ENCODE measurements at places on chromosomes 4 and X.

GRCh38 chr4:168859888-168860694 lies 150.0 kb downstream of the CBR4 start:
- peak; percentile 70 for ATAC-seq

- no peak for ATAC-seq
These were observed 35.4 kb downstream of the CEP44 start for GRCh38 chr4:174318829-174319764.

GRCh38 chrX:16136080-16136479 lies 12.7 kb downstream of the GRPR start:
- ATAC-seq, result no peak

DNA sequence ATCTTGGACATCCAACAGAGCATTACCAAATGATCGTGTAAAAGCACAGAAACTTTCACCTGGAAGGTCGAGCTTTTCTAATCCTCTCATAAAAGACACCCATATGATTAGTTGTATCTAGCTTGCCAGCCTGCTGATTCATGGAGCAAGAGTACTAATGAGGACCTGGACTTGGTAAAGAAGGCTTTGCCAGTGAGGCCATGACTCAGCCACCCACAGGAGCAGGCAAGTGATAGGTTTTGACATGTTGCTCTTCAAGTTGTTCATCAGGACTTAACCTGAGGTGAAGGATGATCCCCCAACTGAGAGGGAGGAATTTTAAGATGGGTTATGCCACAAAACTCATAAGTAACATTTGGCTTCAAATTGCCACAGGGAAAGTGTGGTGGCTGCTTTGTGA lies 24.7 kb upstream of the EPGN start:
- no peak for ATAC-seq

DNA sequence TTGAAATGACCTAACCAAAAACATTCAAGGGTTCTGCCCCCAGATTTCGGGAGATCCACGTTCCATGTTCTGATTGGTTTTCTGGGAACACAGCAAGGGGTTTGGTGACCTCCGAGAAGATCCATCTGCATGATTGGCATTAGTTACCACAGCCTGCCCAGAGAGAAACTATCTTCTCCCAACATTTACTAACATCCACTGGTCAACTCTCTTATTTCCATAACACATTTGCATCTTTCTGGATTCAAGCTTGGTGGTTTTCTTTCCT lies 15.6 kb downstream of the SHOX start:
- ATAC-seq, result no peak

DNA sequence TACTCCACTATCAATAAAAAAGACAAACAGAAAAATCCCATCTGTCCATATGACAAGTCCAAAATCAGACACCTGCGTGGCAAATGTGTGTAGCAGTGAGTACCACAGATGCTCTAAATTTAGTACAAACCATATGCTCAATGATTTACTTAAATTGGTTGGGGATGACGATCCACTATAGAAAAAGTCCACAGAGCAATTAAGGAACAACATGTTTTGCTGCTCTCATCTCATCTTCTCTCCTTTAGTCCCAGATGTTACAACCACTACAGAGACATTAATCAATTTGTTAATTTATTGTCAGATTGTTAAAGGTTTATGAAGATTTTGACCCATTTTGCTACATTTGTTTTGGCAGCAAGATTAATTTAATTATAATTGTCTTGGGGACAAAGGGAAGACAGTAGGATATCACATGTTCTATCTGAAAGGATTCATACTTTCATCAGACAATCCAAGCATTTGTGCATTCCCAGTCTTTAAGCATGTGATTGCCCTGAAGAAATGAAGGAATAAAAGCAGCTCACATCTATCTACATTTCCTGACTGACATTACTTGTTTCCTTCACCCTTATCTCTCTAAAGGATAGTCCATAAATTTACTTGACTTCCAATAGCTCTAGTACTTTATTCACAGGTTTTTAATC lies 2268.1 kb downstream of the PCDH7 start:
- ATAC-seq, result no peak

DNA sequence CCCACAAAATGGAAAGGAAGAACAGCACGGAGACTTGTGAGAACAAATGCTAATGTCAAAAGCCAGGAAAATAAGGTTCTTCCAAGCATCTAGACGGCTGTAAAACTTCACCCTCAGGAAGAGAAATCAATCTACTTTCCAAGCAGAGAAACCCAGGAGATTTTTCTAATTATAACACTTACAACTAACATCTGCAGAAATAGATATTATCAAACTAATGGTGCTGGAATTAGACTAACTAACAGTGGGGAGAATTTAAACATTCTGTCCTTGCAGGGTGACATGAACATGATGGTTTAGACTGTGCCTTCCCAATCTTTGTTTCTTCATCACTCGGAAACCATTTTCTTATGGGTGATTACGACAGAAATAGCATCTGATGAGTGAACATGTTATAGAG lies 40.3 kb downstream of the SOD3 start:
- ATAC-seq, result no peak

DNA sequence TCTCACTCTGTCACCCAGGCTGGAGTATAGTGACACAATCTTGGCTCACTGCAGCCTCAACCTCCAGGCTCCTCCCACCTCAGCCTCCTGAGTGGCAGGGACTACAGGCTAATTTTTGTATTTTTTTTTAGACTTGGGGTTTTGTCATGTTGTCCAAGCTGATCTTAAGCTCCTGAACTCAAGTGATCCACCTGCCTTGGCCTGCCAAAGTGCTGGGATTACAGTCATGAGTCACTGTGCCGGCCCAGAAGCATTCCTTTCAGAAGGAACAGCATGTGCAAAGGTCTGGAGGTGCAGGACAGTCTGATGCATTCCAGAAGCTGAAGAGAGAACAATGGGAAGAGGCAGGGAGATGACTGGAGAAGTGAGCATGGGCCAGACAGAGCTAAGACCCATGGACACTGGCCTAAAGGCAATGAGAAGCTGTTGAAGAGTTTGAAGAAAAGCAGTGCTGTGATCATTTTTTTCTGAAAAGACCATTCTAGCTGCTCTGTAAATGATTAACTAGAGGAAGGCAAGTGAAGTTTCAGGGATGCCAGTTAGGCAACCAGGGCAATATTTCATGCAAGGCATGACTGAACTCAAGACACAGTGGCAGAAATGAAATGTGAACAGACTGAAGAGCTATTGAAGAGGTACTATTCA lies 43.2 kb downstream of the MANBA start:
- ATAC-seq, result no peak

DNA sequence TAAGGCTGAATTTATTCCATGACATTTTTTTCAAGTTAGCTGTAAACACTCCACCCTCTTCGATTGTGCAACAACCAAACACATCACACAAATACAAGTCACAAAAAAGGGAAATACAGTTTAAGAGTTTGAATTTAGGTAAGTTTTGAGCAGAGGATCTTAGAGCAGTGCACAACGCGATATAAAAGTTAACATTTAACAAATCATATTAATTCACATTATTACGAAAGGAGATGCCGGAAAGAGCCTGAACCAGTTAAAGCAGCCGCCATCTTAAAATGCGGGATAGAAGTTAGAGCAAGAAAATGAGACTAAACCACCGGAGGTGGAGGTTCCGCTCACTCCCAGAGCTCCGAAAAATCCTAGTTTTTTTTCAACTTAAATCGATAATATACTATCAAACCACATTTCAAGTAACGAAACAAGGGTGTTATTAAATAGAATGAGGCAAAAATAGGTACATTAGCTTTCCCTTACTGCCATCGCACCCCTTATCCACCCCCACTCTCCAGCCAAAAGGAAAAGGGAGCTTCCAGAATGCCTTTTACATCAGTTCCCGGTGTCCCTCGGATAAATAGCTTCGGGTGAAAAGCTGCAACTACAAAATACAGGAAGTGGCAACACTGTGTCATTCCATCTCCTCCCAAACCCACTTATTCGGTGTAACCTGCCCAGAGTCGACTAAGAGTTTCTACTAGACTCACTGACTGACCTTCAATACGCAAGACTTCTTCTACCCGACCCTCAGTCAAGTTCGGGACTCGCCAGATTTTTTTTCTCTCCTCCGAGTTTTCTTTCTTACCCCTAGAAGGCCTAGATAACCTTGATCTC lies 1.9 kb downstream of the UBE2D3 start:
- no peak for ATAC-seq

DNA sequence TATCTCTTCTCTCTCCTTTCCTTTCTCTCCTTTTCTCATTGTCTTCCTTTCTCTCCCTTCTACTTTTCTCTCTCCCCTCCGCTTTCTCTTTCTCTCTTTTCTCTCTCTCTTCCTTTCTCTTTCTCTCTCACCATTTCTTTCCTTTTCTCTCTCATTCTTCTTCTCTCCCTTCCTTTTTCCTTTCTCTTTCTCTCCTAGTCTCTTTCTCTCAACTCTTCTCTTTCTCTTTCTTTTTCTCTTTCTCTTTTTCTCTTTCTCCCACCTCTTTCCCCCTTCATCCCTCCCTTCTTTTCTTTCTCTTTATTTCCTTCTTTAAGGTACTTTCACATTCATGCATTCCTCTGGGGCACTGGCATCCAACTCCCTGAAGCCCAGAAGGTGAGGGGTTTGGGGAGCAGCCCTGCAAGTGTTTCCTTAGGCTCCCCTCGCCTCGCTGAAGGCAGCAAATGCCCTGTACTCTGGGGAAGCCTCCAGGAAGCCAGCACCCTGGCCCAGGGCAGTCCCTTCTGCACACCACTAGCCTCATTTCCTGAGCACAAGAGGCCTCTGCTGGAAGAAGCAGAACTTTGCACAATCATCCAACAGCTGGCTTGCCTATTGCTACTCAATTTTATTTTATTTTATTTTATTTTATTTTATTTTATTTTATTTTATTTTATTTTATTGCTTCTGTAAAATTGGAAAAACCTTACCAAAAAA lies 124.2 kb downstream of the NFKB1 start:
- peak; percentile 88 for ATAC-seq

DNA sequence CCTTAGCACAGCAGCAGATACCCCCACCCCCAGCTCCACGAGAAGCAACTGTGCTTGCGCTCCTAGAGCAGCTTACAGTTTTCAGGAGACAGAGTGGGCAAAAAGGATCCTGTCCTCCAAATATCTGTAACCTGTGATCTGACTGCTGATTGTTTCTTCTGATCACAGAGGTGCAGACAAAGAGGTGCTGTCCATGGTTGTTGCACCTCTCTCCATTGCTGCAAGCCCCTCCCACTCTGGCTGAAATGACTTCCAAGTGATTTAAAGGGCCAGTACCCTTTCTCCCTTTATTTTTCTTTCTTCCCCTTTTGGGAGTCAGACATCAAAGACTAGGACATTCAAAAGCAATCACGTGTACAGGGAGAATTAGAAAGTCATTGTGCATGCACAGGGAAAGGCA lies 205.3 kb upstream of the GEMIN8 start:
- no peak for ATAC-seq

- no peak for ATAC-seq
These were observed 5.2 kb upstream of the PGRMC1 start for GRCh38 chrX:119230850-119231249.

DNA sequence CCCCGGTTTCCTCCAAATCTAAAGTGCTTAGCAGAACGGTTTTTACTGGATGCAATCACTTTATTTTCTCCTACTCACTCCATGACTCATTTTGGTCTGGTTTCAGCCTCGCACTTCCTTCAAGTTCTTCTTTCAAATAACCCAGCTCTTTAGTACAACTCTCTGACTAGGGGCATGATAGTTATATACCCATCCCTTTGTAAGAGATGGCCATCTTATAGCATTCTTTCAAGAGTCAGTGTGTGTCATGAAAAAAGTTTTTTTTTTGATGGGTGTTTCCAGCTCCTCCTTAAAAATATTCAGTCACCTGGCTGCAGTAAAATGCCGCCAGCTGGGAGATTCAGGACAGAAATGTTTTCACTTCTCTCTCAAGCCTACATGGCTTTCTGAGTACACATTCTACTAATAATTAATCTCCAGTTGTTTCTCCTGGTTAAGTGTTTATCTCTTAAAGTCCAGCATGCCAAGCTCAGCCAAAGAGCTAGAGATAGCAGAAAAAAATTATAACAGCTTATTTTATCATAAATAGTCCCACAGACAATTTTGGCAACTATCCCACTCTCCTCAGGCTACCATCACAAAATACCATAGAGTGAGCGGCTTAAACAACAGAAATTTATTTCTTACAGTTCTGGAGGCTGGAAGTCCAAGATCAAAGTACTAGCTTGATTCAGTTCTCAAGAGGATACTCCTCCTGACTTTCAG lies 139.3 kb downstream of the GASK1B start:
- no peak for ATAC-seq

DNA sequence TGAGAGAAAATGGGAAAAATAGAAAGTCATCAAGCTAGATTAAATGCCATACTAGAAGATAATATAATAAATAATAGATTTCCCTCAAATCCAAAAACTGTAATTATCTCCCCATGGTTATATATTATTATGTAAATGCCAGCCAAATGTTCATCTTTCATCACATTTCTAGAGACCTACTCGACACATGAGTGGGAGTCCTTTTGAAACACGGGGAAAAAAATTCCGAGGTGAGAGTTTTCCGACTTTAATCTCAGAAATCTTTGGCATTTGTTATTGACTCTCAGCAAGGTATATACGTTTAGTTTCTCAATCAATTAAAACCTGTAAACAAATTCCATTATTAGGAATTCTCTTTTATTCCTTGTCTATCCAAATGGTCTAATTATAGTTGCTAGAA lies 465.4 kb upstream of the SMIM31 start:
- no peak for ATAC-seq

- no peak for ATAC-seq
These were observed 230.9 kb upstream of the AFF2 start for GRCh38 chrX:148269513-148269912.

DNA sequence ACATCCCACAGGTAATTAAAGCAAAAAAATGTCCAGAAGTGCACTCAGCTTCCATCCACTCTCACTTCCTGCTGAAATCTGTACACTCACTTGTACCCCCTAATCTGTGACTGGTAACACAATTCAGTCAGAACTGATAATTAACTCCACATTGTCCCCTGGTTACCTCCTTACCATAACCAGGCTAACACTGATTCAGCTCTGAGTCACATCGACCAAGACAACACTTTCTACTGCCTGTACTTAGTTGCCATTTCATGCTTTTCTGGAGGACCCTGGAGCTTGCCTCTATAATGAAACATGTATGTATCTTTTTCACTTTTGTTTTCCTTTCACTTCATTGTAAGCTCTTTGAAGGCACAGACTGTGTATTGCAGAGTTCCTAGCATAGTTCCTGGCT lies 130.9 kb upstream of the GABRG1 start:
- no peak for ATAC-seq

- ATAC-seq, result peak; percentile 87
These were observed 45.0 kb downstream of the TET2 start for GRCh38 chr4:105191621-105192210.

GRCh38 chrX:9903146-9903545 lies 64.0 kb upstream of the CLDN34 start:
- ATAC-seq, result no peak

- ATAC-seq, result no peak
These were observed 264.0 kb upstream of the SLIT2 start for GRCh38 chr4:19987746-19988145.

- ATAC-seq, result no peak
These were observed 2.8 kb downstream of the ACSL1 start for GRCh38 chr4:184823014-184823413.

GRCh38 chrX:101530944-101531343 lies 19.4 kb upstream of the ARMCX1 start:
- ATAC-seq, result no peak

All from stimulated activated memory B cell treated with anti-CD40 and anti-IgM and Interleukin-4, amounts not matched to agents 10 μg/mL and 1 μg/mL and 100 μg/mL, for 72 hours (primary cell).